ENCODE measurements at places on chromosomes 6 and 20.

- H3K4me3 ChIP-seq: no peak overlapping the region
- H3K27me3 ChIP-seq: no peaks in the 10 kb centered on the region
- H3K27ac ChIP-seq: peak overlapping the region; percentile 51
- no peaks in the 10 kb centered on the region for H3K36me3 ChIP-seq
Observed at GRCh38 chr6:42099340-42100028, 42.9 kb downstream of the C6orf132 start.

DNA sequence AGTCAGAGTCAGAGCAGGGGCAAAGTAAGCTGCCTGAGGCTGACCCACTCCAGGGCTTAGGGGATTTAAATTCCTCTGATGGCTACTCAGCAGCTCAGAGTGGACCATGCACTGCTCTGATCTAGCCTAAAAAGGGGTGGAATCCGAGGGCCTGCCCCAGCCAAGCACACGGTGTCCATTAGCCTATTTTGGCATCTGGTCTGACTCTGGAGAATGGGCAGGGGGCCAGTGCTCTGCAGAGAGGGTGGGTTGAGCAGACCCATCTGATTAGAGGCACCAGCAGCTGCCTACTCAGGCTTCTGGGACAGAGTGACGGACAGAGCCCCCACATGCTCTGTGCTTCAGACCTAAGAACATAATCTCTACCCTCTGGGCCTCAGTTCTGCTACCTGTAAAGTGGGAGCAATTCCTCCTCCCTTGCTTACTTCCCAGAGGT is 25.9 kb upstream of the TGM2 start:
- DNase-seq: no peak
- no peak overlapping the region for H3K27ac ChIP-seq
- H3K36me3 ChIP-seq: no peaks in the 10 kb centered on the region
- no peak overlapping the region for H3K4me3 ChIP-seq

DNA sequence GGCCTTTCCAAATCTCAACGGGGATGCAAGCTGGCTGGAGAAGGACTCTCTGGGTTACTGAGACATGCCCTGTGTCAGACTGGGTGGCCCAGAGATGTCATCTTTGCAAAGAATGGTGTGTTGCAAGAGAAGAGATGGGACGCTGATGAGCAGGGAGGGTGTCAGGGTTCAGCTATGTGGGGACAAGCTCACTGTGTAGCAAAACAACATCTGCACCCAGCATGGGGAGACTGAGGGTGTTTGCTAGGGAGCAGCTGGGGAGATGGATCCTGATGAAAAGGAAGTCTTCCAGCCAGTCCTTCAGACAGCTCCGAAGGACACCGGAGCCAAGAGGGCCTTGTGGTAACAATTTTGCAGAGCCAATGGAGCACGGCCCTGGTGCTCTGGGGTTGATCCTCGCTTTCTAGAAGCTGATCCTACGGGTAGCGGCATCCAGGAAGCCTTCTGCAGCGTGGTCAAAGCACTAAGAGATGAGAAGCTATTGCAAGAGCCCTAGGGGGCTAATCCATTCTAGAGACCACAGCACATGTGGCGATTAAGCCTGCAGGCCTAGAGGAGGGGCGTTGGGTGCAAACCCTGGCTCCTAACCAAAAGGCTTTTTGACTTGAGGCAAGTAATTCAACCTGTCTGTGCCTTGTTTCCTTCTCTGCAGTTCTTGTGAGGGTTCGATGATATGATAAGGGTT is 39.9 kb downstream of the EDN3 start:
- H3K4me1 ChIP-seq: no peaks in the 10 kb centered on the region
- no peak overlapping the region for H3K4me3 ChIP-seq
- no peak overlapping the region for H3K27ac ChIP-seq
- DNase-seq: no peak

DNA sequence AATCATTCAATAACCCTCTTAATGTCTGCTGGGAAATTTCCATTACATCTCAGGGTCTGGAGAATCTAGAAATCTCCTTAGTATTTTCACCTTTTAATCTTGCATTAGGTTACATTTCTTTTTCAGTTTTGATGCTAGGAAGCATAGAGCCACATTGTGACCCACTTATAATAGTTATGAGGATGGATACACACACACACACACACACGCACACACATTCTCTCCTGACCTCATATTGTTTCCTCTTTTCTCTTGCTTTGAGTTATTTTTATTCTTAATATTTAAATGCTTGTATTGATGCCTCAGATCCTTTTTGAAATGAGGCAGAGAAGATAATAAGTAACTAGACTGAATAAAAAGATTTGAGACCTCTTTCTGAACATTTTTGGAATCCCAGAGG is 128.4 kb downstream of the KLHL32 start:
- no peaks in the 10 kb centered on the region for H3K36me3 ChIP-seq
- H3K27me3 ChIP-seq: peaks cover 5% of the 10 kb centered on the region
- no peak for DNase-seq
- no peak overlapping the region for H3K4me3 ChIP-seq
- H3K4me1 ChIP-seq: no peaks in the 10 kb centered on the region
- H3K27ac ChIP-seq: no peak overlapping the region

DNA sequence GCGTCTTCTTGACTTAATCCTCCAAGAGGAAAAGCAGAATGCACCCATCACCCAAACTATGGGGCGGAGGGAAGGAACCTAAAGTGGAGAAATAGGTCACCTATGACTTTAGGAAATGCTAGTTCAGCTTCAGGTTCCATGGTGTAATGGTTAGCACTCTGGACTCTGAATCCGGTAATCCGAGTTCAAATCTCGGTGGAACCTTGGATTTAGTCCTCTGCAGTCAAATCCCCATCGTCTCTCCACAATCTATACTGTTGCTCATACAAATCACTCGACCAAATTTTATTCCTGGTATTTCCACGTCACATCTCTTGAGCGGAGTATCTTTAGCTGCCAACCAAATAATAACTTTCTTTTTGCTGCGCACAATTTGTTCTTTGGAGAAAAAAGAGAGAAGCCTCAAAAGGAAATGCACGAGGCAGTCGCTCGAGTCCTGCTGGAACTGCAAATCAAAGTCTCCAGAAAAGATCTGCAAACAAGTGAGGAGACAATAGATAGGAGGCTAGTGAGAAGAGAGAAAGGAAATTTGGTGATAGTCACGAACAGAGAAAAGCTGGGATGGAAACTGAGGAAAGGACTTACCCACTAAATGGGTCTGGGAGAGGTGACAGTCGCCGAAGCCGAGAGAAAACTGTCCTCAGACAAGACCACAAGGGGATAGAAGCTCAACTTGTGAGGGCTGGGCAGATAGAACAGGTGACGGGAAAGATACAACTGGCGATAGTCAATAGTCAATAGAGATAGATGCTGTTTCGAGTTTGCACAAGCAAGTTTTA is 16.6 kb downstream of the POM121L2 start:
- no peak overlapping the region for H3K27ac ChIP-seq
- H3K36me3 ChIP-seq: no peaks in the 10 kb centered on the region
- no peaks in the 10 kb centered on the region for H3K4me1 ChIP-seq
- no peak overlapping the region for H3K4me3 ChIP-seq
- no peak for DNase-seq

DNA sequence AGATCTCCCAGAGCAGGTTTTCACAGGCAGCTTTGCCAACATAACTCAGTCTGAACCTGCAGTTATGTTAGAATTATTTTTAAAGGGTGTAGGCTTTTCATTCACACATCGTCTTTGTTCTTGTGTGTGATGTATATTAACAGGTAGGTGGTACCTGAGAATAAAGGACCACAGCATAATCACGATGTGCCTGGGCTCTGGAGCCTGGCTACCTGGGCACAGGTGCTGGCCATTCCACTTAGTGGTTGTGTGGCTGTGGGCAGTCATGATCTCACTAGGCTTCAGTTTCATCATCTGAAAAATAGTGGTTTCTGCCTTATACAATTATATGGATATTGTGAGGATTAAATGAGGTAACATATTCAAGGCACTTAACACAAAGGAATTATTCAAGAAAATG is 6.4 kb downstream of the CD109 start:
- DNase-seq: no peak
- H3K27me3 ChIP-seq: no peaks in the 10 kb centered on the region
- peaks cover 25% of the 10 kb centered on the region for H3K4me1 ChIP-seq
- H3K36me3 ChIP-seq: peaks cover 36% of the 10 kb centered on the region
- no peak overlapping the region for H3K27ac ChIP-seq
